ENCODE measurements at places on chromosomes 3 and 15. TPM values are rescaled to one million over a fixed set of nuclear protein-coding genes. Genes with fewer than 3 reads are reported as not detected.

Gene PLA2G4D
- not detected for total RNA-seq

Gene SLC7A14
- total RNA-seq = 4.9 TPM

Gene IL17RB
- not detected for total RNA-seq

Gene CCDC54
- total RNA-seq = not detected

Gene SLC6A20
- not detected for total RNA-seq

Gene GRK7
- total RNA-seq = 0.05 TPM

Gene CSPG4
- 63.0 TPM for total RNA-seq

Gene BNC1
- total RNA-seq = 23.3 TPM

Gene CHRNA5
- 0.59 TPM for total RNA-seq

Gene PATL2
- 0.30 TPM for total RNA-seq

Gene SLCO2A1
- not detected for total RNA-seq

Gene AP3B2
- 0.23 TPM for total RNA-seq

Gene TRPM1
- total RNA-seq = not detected

Gene FMN1
- under 0.01 TPM for total RNA-seq

Gene KNL1
- total RNA-seq = 14.2 TPM

Gene GLDN
- total RNA-seq = under 0.01 TPM

Gene EIF1B
- 18.5 TPM for total RNA-seq

Gene LCTL
- total RNA-seq = 4.8 TPM

Gene SEMA3B
- 12.4 TPM for total RNA-seq

Gene ITIH3
- total RNA-seq = not detected

Gene MB21D2
- 19.1 TPM for total RNA-seq

Gene PTPRG
- total RNA-seq = 29.5 TPM

Gene DGKG
- 6.7 TPM for total RNA-seq

Gene IL12A
- 0.89 TPM for total RNA-seq

Gene DPPA4
- total RNA-seq = not detected

Gene CYP11A1
- under 0.01 TPM for total RNA-seq

Gene TRH
- total RNA-seq = not detected

Gene CYP1A2
- total RNA-seq = not detected

Gene EPHB3
- 3.9 TPM for total RNA-seq

Gene KCNAB1
- total RNA-seq = 3.5 TPM

Gene CGNL1
- total RNA-seq = 1.2 TPM
